ENCODE measurements at places on chromosomes 13 and 19. TPM values are rescaled to one million over a fixed set of nuclear protein-coding genes. Genes with fewer than 3 reads are reported as not detected.

The SLC8A2 gene
- 0.05 TPM for total RNA-seq

DNA sequence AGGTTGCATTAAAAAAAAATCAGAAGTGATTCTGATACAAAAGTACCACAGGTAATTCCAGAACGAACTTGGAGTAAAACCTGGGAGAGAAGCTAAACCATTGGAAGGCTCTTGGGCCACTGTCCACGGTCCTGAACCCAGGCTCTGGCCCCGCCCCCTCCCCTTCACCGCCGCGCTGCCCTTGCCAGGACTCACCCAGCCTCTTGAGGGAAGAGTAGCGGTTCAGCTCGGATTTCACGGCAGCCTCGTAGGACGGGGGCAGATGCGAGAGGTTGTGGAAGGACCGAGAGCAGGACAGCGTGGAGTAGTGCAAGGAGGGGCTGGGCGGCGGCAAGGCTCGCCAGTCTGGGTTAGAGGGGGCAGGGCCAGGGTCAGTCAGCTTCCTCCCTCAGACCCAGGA lies 5.7 kb downstream of the SHISA7 start:
- no peak for DNase-seq

The UNC13A gene
- total RNA-seq: 1.3 TPM

- no peak for DNase-seq
Measured at GRCh38 chr13:93307651-93308050, 81.0 kb downstream of the GPC6 start.

DNA sequence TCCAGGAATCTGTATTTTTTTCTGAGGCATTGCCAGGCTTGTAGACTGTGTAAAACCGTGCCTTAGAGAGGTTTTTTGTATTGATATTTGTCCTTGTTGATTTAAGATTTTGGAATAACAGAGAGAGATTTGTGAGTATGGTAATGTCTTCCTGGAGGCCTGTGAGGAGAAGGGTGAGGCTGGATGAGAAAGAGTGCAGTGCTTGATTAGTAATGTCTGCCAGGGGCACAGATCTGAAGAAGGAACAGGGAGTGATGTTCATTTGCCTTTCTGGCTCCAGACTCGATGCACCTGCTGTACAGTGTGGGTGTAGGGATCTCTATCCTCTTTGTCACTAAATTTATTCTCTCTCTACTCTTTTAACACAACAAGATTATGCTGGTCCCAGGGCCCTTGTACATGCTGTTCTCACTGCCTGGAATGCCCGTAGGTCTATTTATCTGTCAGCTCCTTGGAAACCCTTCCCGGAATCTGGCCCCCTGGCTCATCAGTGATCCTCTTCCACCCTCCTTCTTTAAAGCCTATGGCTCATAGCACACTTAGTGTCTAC lies 4.2 kb downstream of the FIZ1 start:
- DNase-seq: no peak

DNA sequence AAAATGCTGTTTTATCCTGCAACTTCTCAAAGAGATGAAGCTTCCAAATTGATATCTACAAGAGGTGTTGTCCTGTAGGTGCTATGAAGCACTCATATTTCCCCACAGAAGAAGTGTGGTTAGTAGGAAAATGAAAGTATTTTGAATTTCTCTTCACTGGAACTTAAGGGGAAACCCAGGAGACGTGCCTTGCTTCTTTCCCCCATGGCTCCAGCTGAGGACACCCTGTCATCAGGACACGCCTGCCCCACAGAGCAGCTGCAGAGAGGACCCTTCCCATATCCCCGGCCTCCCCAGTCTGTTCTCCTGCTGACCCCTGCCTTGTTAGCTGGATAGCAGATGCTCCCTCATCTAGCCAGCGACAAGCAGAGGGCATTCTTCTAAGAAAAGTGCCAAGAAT lies 371.3 kb downstream of the COG6 start:
- no peak for DNase-seq

- DNase-seq: no peak
Measured at GRCh38 chr13:22505489-22505888, 675.3 kb upstream of the SGCG start.

The ZNF77 gene
- 4.0 TPM for total RNA-seq

GRCh38 chr13:103315711-103316110 lies 249.5 kb upstream of the SLC10A2 start:
- no peak for DNase-seq

DNA sequence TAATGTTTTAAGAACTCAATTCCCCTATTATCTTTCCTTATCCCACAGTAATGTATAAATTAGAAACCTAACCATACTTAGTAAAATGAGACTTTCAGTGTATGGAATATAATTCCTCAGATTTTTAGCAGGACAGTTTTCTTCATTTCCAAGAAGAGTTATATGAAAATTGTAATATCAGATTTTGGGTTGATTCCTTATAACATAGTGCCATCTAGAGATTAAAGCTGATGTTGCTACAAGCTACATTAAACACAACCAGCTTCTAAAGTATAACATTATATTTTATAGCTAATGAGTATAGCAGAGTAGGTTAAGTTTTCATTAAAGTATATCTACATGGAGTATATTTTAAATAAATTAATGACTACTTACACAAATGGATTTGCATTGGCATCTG lies 99.7 kb upstream of the MIR17HG start:
- no peak for DNase-seq

DNA sequence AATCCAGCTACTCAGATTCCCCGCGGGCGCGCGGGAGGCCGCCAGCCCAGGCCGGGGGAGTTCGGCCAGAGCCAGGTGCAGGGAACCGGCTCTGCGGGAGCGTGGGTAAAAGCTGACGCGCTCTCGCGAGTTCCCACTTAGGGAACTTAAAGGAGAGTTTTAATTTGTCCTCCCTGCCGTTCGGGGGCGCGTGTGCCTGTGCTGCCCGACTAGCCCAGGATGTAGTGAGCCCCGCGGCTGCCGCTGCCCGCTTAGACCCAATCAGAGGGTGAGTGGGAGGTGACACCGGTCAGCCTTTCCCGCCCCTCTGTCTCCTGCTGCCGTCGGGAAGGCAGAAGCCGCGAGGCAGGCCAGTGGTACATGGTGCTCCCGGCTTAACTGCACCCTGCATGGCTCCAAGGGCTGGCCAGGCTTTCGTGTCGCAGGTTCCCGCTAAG lies 36.0 kb upstream of the NEK3 start:
- no peak for DNase-seq

- DNase-seq: no peak
Measured at GRCh38 chr13:113943821-113944565, 29.9 kb downstream of the C13orf46 start.

The ZNF221 gene
- total RNA-seq: 9.2 TPM

GRCh38 chr13:40271931-40272775 lies 394.3 kb downstream of the FOXO1 start:
- no peak for DNase-seq

GRCh38 chr13:80509264-80509663 lies 168.3 kb upstream of the SPRY2 start:
- DNase-seq: no peak

GRCh38 chr19:29854033-29854432 lies 42.2 kb downstream of the CCNE1 start:
- no peak for DNase-seq

DNA sequence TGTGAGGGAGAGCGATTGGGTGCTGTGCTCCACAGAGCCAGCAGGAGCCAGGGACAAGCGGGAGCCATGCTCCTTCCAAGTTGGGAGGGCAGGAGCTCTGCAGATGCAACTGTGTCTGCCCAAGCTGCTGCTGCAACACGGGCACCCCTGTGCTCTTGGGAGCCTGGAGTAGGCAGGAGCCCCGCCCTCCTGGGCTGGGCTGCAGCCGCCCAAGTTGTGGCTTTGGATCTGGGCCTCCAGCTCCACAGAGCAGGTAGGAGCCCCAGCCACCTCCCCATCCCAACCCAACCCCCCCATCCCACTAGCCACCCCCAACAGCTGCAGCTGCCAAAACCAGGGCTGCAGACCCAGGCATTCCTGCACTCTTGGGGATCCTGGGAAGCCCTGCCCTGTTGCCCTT lies 39.9 kb upstream of the FLT1 start:
- no peak for DNase-seq

- no peak for DNase-seq
Measured at GRCh38 chr19:32458500-32459123, 53.0 kb downstream of the DPY19L3 start.

The APLP1 gene
- 14.7 TPM for total RNA-seq

- no peak for DNase-seq
Measured at GRCh38 chr13:106118996-106119395, 416.5 kb downstream of the EFNB2 start.

Data from osteocyte (in vitro differentiated cells).